Stimulated activated CD4-positive, alpha-beta T cell treated with anti-CD3 and anti-CD28 coated beads, TNF-alpha, amount 100 ng/mL, for 4 hours (primary cell): ENCODE measurements at places on chromosomes 1 and 21.

DNA sequence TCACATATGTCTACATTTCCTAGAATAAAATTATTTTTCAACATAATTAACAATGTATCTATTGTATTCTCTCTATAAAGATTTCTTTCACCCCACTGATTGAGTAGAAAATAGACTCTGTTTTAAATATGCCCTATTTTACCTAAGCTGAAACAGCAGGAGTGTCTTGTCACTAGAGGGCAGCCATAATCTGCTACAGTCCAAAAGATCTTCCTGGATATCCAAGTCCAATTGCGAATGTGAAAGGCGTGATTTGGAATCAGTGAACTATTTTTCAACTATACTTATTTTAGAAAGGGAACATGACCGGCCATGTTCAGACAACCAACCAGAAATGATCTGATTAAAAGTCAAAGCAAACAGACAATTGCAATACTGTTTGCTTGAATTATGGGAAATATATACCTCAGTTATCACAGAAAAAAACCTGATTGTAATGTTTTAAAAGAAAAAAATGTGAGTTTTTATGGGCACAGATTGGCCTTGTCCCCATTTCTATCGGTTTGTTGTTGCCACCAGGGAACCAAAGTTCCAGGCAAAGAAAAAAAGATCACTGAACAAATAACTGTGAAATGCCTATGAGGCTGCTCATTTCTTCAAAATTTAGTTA lies 1211.0 kb upstream of the ADGRL4 start:
- no peak for DNase-seq

DNA sequence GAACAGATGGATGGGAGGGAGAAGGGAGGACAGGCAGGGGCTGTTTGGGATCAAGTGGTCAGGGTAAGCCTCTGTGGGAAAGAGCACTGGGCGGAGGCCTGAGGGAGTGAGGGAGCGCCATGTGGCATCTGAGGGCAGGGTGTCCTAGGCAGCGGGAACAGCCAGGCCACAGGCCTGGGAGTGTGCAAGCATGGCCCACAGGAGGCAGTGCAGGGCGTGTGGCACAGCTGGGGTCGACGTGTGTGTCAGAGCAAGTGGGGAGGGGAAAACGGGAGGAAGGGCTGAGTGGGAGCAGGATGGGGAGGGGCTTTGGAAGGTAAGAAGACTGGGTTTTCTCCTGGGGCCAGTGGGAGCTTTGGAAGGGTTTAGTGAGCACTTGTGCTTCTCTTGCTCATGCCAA lies 143.4 kb downstream of the SYF2 start:
- no peak for DNase-seq

DNA sequence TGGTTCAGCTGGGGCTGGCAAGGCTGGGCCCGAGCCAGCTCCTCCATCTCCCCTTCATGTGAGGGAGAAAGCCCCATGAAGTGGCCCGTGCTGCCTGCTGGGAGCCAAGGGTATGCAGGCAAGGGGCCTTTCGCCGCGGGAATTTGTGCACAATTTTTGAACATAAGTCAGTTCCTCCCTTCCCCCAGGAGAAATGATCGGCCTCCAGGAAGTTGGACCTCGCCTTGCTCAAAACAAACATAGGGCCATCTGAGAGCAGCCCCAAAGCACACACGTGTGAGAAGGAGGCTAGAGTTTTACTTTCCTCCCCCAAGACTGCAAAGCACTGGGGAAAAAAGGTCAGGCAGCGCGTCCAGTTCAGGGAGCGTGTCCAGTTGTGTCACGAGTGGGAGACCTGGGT lies 64.7 kb downstream of the PRDM16 start:
- no peak for DNase-seq

DNA sequence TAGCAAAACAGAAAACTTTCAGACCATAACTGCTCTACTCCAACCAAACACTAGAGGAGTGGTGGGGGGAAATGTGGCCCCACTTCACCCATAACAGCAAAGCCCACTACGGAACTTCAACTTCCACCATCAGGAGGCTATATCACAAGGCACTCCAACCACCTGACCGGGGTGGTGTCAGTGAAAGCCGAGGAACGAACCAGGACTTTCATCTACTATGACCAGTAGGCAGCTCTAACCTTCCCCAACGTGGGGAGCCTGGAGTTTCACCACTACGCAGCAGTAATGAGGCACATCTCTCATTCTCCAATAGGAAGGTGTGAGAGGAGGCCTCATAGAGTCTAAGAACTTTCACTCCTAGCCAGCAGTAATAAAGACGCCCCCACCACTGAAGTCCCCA lies 42.4 kb upstream of the ATP1B1 start:
- DNase-seq, result no peak

- no peak for DNase-seq
These were observed 41.6 kb downstream of the PCNX2 start for GRCh38 chr1:233253832-233254331.

DNA sequence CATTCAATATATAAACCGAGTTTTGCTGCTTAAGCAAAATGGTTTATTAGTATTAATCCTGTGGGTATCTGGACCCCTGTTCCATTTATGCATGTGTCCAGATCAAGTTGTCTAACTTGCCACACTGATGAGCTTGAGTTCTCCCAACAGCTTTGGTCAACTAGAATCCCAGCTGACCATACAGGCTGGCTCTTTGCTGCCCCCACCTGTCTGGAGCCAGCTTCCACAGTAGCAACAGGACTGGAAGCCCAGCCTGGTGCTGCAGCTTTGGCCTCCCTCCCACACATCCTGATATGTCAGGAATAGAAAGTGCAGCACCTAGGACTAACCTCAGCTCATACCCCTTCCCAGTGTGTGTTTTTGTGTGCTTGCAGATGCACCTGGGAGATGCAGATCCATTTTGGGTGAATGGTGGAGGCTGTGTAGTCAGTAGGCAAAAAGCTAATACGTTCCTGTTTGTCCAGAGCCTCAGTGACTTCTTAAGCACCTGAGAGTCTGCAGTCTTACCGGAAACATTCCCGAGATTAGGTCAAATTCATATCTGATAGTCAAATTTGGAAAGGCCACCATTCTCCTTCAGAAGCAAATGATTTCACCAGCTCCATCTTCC lies 40.9 kb upstream of the BEND5 start:
- DNase-seq, result no peak

DNA sequence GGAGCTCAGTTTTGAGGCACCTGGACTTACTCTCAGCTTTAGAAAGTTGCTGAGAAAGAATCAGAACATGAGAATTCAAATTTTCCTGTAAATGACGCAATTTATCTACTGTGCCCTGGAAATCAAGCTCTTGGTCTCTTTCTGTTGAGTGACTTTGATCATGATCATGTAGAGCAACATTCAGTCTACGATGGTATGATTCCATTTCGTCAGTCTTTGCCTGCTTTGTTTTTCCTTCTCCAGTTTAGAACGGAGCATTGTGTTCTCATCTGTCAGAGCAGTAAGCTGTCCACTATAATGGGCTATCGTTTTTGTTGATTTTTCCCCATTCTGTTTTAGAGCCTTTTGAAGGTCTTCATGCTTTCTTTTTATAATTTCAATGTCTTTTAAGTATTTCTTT lies 20.7 kb downstream of the SFT2D2 start:
- no peak for DNase-seq

DNA sequence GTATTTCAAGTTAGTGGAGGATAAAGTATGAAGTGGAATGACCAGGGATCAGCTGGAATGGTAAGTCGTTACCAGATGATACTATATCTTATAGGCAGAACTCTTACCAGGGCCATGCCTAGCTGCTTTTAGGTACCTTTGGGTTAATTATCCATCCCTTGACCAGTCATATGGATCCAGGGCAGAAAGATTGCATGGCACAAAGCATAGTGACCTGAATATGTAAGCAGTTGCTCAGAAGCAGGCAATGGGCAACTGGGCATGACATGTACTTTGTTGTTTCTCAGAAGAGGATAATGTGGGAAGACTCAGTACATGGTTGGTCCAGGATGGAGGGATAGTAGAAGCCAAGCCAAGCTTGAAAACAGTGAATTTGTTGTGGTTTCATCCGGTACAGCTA lies 87.2 kb downstream of the CLEC20A start:
- DNase-seq, result no peak

- no peak for DNase-seq
These were observed 13.1 kb downstream of the CFAP298 start for GRCh38 chr21:32599091-32599490.

DNA sequence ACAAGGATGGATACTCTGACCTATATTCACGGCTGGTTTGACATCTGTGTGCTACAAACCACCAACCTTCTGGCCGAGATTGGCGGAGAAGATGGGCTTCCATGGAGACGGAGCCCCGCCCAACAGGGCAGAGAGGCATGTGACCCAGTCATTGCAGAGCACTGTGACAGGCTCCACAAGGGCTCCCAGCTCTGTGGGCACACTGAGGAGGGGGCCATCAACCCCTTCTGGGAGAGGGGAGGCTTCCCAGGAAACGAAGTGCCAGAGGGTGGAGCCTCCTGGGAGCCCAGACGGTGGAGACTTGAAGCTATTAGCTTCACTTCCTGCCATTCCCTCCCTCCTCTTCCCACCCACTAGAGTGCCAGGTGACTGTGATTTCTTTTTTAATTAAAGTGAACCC lies 71.6 kb upstream of the IFFO2 start:
- no peak for DNase-seq

DNA sequence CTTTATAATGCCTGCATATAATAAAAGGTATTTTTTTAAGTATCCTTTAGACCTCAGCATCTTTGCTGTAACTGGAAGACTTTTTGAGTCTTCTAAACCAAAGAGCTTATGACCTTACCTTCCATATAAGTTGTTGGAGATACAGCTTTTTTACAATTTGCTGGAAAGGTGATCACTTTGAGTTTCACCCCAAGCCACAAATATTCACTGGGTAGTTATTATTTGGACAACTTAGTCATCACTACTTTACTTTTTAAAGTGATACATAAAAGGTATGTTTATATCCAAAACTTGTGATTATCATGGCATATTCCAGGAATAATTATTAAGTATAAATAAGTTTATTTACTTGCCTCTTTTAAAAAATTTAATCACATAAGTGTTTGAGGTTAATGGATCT lies 246.7 kb upstream of the NRIP1 start:
- DNase-seq, result no peak

DNA sequence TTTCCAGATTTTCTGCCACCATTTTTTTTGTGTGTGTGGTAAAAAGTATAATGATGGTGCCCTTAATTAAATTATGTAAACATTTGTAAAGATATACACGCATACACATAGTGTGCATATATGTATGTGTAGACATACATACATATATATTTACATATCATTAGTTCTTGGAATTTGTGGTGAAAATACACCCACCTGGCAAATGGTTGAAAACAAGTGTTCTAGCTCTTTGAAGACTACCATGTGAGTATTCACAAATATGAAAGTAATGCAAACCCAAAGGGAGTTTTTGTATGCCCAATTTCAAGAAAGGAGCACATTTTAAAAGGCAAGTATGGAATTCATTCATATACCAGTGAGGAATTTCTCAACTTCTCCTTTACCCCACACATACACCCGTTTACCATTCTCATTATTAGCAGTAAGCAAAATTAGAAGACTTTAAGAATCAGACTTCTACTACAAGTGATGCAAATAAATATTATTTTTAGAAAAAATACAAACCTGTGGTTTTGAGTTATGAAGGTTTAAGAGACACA lies 8.0 kb downstream of the RABGAP1L start:
- no peak for DNase-seq

- no peak for DNase-seq
These were observed 74.7 kb upstream of the OLIG2 start for GRCh38 chr21:32951041-32951440.

DNA sequence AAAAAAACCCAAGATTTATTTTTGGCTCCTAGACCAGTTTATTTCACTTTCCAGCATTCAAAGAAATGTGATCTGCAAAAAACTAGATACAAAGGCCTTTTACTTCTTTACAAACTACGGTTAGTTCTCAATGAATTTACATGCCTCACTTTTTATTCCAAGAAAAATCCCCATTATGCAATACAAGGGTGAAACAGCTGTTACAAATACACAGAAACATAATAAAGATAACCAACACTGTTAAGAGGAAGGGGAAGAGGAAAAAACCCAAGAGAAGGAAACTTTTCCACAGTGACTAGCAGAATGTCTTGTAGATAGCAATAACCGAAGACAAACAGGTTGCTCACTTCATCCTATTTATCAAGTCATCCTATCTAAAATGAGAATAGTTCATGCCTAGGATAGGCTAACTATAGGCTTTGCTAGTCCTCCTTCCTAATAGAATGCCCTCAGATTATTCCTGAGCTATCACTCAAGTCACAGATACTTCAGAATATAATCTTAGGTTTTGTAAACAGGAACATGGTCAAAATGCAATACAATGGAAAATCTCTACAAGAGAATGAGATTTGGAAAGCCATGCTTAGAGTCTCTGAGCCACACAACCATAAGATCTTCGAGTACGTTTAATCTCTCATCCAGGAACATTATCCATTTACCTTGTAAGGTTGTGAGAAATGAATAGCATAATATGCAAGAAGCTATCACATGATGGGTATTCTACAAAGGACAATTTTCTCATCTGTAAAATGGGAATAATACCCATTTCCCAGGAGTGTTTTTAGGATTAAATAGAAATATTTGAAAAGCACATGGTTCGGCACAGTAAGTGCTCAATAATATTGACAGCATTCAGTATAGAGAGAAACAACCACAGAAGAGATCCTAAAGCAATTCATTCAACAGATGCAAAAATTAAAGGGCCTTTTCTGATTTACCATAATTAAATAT lies 5.4 kb downstream of the PNRC2 start:
- DNase-seq, result no peak

DNA sequence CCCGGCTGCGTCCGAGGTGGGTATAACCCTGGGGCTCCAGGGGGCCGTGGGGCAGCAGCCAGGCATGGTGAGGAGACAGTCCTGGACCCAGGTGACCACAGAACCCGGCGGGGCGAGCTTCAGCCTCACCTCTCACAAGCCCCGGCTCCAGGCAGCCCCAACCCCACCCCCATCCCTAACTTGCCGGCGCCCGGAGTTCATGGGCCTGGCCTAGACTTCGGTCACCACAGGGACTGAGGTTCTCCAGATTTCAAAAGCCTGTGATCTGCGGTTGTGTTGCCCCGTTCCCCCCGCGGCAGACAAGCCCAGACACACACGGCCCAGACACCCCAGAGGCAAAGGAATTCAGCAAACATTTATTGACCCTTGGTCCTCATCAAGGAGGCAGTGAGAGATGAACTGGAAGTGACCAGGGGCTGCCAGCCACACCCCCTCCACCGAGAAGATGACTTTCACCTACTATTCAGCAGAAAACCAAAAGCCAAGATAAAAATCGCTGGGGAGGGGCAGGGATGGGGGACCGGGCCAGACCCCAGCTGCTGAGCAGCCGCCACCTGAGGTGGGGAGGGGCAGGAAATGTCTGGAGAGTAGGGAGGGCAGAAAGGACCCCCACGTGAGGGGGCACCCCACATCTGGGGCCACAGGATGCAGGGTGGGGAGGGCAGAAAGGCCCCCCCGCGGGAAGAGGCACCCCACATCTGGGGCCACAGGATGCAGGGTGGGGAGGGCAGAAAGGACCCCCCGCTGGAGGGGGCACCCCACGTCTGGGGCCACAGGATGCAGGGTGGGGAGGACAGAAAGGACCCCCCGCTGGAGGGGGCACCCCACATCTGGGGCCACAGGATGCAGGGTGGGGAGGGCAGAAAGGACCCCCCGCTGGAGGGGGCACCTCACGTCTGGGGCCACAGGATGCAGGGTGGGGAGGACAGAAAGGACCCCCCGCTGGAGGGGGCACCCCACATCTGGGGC lies 3.9 kb downstream of the HES4 start:
- no peak for DNase-seq

- DNase-seq, result no peak
These were observed 127.5 kb downstream of the GALNT2 start for GRCh38 chr1:230194525-230194924.
